Nephron progenitor cell (in vitro differentiated cells): ENCODE measurements at places on chromosomes 13 and 19.

DNA sequence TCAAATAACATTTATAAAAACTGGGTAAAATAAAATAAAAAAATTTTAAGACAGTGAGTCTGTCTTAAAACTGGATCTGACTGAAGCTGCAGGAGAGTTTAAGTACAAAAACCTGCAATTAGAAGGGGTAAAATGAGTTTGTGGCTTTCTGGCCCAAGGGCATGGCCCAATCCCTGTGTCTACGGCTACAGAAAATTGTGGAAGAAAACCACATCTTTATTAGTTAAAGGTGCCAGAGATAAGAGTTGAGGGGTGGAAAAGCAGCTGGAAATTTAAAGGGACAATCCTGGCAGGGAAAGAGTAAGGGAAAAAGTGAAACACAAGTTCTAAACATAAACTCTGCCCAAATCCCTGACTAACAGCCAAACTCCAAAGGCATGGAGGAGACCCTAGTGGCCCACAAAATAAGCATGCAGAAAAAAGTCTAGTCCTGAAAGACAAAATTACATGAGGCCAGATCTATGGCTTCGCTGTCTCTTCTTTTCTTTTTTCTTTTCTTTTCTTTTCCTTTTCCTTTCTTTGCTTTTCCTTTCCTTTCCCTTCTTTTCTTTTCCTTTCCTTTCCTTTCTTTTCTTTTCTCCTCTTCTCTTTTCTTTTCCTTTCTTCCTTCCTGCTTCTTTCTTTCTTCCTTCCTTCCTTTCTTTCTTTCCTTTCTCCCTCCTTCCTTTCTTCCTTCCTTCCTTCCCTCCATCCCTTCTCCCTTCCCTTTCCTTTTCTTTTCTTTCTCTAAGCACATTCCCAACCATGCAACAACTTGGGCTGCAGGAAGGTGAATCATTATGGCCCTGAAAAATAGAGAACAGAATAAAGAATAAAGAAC, 23.5 kb upstream of the DLEU7 start:
- H3K4me1 ChIP-seq: no peaks in the 10 kb centered on the region
- H3K27ac ChIP-seq: no peak overlapping the region
- no peak for DNase-seq
- H3K27me3 ChIP-seq: no peaks in the 10 kb centered on the region

DNA sequence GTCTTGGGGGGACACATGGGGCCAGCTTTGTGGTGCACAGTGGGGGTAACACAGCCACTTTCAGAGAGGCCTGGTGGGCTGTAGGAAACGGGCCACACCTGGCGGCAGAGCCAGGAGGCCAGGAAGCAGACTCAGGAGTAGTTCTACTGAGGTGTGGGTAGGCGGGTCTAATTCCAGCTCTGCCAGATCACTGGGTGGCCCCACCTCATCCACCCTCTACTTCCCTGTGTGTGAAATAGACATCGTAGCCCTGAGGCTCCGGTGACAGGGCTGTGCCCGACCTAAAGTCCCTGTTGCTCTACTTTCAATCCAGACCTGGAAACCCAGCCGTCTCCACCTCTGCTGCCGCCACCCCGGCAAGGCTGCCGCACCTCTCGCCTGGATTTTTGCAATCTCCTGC, 4.0 kb downstream of the NKPD1 start:
- DNase-seq: no peak
- H3K4me1 ChIP-seq: peaks cover 31% of the 10 kb centered on the region
- H3K36me3 ChIP-seq: no peaks in the 10 kb centered on the region
- no peak overlapping the region for H3K27ac ChIP-seq

DNA sequence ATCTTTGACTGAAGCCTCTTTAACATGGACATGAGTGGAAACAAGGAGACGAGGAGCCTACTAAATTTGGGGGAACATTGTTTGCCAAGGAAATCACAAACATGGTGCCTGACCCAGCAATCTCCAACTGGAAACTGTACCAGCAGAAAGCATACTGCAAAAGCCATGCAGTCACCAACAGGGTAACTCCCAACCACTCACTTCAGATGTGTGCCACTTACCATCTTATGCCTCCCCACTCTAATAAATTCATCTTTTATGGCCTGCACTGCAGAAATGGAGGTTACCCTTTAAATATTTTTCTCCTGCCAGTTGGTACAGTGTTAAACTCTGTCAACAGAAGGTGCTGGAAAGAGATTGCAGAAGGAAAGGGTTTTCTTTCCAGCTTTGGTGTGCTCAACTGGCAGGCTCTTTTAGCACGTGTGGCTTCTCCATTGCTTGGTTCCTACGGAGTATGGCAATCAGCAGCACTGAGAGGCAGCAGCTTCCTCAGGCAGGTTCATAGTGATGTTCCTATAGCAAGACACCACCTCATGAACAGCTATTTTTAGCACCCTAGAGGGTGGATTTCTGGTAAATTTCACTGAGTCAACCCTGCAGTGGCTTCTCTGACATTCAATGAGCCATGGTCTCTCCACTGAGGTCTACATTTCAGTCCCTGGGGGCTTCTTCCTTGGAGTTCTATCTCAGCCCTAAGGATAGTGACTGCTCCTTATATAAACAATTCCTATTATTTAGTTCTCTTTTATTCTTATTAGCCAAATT, 21.4 kb downstream of the MIR17HG start:
- DNase-seq: no peak
- no peak overlapping the region for H3K4me3 ChIP-seq
- peaks cover 3% of the 10 kb centered on the region for H3K27me3 ChIP-seq
- H3K36me3 ChIP-seq: no peaks in the 10 kb centered on the region

- H3K4me1 ChIP-seq: no peaks in the 10 kb centered on the region
- H3K27me3 ChIP-seq: no peaks in the 10 kb centered on the region
- H3K36me3 ChIP-seq: peaks cover 87% of the 10 kb centered on the region
- H3K4me3 ChIP-seq: peak overlapping the region; percentile 61
Observed at GRCh38 chr19:11673608-11674041, 65.1 kb downstream of the ZNF823 start.

GRCh38 chr19:44677019-44677811, 5.9 kb downstream of the CEACAM19 start:
- no peak for DNase-seq
- H3K27me3 ChIP-seq: peaks cover 12% of the 10 kb centered on the region
- H3K4me3 ChIP-seq: no peak overlapping the region
- H3K36me3 ChIP-seq: no peaks in the 10 kb centered on the region

DNA sequence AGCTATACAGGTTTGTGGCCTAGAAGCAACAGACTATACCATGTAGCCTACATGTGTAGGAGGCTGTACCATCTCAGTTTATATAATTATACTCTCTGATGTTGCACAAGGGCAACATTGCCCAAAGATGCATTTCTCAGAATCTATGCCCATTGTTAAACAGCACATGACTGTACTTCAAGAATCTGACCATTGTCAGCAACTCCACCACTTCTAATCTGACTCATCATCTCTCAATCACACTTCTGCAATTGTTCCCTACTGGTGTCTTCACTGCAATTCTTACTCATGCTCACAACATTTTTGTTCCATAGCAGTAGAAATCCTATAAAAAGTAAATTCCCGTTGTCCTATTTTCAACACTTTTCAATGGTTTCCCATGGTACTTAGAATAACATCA, 63.9 kb upstream of the ATXN8OS start:
- DNase-seq: no peak
- H3K27ac ChIP-seq: no peak overlapping the region

DNA sequence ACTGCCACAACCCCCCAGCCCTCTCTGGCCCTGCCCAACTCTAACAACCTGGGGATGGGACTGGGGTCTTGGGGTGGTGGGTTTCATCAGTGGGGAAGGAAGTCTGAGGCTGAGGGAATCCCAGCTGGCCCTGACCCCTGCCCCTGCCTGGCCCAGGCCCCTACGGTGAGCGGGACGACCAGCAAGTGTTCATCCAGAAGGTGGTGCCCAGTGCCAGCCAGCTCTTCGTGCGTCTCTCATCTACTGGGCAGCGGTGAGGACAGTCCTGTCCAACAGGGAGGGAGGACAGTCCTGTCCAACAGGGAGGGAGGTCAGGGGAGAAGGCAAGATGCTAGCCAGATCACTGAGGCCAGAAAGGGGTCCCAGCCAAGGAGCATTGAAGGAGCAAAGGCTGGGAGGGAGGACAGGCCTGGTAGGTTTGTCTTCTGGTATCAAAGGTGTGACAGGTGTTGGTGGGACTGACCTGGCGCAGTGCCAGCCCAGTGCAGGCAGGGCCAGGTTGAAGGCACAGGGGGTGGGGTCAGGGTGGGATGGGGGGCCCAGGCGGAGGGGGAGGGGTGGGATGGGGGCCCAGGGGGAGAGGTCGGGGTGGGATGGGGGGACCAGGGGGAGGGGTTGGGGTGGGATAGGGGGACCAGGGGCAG, 12.1 kb upstream of the LTBP4 start:
- H3K4me1 ChIP-seq: peaks cover 30% of the 10 kb centered on the region
- H3K4me3 ChIP-seq: no peak overlapping the region
- H3K27ac ChIP-seq: no peak overlapping the region
- no peak for DNase-seq
- peaks cover 8% of the 10 kb centered on the region for H3K27me3 ChIP-seq

GRCh38 chr13:82370316-82370715, 1512.0 kb downstream of the SLITRK1 start:
- H3K27ac ChIP-seq: no peak overlapping the region
- H3K4me3 ChIP-seq: no peak overlapping the region
- H3K36me3 ChIP-seq: no peaks in the 10 kb centered on the region
- no peaks in the 10 kb centered on the region for H3K4me1 ChIP-seq
- no peak for DNase-seq
- H3K27me3 ChIP-seq: no peaks in the 10 kb centered on the region
